Forelimb muscle (tissue), 1 donor: ENCODE measurements at places on chromosomes 12 and 14. TPM values are rescaled to one million over a fixed set of nuclear protein-coding genes. Genes with fewer than 3 reads are reported as not detected.

TGM1 gene
- polyA plus RNA-seq, result 0.86 TPM

TAS2R50 gene
- polyA plus RNA-seq, result not detected

SDR9C7 gene
- 0.46 TPM for polyA plus RNA-seq

ALKBH1 gene
- polyA plus RNA-seq, result 11.0 TPM

CYP46A1 gene
- polyA plus RNA-seq, result 4.7 TPM

RNFT2 gene
- polyA plus RNA-seq, result 1.0 TPM

NANOG gene
- polyA plus RNA-seq, result 0.13 TPM

LIN7A gene
- 2.3 TPM for polyA plus RNA-seq

VRTN gene
- polyA plus RNA-seq, result 0.05 TPM

TULP3 gene
- 24.1 TPM for polyA plus RNA-seq
